PC-3 (cell line): ENCODE measurements at places on chromosomes 2 and 18.

DNA sequence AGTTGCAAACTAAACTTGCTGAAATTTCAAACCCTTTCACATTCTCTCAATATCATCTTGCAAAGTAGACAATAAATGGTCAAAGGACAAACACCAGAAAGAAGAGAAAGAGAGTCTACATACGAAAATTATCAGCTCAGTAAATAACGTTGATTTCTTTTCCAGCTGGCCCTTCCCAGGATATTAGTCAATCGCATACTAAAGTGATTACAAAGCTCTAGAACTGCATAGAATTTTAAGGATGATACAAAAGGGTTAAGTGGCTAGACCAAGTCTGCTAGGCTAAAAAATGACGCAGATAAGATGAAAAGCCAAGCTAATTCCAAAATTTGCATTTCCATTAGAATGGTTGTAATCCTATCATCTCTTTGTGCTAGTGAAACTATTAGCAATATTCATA lies 405.7 kb downstream of the FBXO15 start:
- peak; percentile 67 for DNase-seq

GRCh38 chr2:229530434-229530833 lies 183.9 kb downstream of the DNER start:
- no peak for DNase-seq

DNA sequence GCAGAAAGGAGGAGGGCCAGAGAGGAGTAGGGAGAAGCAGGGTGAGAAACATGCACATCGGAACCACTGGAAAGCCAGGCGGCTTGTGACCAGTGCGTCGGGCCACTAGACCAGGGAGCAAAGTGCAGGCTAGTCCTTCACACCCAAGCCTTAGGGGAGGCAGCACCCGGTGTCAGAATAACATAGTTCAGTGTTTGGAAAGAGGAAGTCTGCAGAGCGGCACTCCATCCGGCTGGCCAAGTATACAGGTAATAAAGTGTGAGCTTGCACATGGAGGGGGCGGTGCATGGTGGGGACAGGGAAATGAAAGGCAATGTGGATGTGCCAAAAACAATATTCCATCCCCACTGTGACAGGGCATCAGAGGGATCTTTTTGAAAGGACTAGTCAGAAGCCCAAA lies 69.7 kb downstream of the ZNF521 start:
- no peak for DNase-seq

GRCh38 chr18:24611075-24611474 lies 150.6 kb downstream of the HRH4 start:
- no peak for DNase-seq

DNA sequence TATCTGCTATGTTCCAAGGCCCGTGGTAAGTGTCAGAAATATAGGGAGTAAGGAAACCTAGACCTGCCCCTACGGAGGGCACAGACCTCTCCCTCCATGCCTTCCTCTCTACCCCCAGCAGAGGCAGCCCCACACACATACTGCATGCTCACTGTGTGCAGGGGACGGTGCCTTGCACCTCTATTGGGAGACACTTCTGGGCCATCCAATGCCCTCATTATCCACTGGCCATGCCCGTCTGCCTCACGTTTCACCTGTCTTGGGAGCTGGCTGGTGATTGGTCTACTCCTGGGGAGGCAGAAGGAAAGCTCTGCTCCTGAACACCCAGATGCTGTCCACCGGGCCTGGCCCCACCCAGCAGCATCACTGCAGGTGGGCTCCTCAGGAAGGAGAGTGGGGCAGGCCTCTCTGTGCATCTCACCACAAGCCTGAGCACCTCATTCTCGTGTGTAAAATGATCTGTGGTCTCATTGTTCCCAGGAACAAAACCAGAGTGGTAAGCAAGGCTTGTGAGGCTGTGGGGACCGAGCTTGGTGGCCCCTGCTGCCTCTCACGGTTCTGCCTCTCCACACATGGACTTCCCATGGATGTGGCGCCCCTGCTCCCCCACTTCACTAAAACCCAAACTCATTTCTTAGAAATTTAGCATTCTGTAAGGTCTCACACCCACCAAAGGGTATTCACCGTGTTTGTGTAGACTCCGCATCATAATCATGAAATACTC lies 312.5 kb upstream of the HS6ST1 start:
- no peak for DNase-seq

- DNase-seq: no peak
Measured at GRCh38 chr2:163906410-163906809, 170.6 kb upstream of the FIGN start.

DNA sequence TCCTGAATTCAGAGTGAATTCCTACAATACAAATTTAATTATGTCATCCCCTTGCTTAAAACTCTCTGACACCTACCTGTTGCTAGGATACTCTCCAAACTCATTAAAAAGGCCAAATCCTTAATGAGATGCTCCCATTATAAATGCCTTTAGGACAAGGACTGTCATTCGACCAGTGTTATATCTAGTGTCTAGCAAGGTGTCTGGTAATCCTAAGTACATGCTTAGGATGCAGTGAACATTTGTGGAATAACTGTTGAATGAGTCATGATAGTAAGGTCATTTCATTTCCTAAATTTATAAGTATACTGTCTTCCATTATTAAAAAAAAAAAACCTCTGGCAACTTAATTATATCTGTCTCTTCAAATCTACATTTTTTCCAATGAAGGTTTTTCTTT lies 588.9 kb upstream of the NRXN1 start:
- DNase-seq: peak; percentile 60

DNA sequence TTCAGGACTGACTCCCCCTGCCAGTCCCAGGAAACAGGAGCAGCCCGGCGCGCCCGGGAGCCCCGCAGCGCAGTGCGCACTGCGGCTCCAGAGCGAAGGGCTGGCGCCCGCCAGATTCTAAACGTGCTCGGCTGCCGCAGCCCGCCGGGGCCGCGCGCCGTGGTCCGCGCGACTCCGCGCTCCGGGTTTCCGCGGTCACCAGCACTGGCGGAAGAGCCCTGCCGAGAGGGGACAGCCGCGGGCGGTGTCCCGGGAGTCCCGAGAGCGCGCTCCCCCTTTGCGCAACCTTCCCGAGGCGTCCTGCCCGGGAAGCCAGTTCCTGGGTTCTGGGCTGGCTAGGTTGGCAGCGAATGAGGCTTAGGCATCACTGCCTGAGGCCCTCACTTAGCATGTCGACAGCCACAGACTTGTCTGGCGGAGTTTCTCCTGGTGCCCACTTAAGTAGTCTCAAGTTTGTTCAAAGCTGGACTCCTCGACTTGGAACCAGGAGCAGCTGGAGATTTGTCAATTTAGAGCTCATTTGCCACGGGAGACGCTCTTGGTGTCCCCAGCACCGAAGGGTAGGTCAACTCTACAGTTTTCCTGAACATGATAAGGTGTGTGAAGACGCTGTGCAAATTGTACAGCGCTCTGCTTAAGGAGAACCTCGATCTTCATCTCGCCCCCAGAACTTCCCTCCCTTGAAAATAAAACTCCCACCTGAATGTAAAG lies 1.5 kb upstream of the VSNL1 start:
- DNase-seq: no peak

DNA sequence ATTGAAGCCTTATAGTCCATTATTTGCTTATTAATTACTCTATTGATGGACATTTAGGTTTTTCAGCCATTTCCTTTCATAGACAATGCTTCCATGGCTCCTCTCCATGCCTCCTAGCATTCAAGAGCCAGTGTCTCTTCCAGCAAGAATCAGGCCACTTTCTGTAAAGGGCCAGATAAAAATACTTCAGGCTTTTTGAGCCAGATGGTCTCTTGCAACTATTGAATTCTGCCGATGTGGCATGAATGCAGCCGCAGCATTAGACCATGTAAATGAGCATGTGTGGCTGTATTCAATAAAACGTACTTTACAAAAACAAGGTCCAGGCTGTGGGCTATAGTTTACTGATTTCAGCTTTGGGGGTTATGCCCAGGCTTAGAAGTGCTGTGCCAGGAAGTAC lies 38.5 kb downstream of the TRAF3IP1 start:
- DNase-seq: no peak

DNA sequence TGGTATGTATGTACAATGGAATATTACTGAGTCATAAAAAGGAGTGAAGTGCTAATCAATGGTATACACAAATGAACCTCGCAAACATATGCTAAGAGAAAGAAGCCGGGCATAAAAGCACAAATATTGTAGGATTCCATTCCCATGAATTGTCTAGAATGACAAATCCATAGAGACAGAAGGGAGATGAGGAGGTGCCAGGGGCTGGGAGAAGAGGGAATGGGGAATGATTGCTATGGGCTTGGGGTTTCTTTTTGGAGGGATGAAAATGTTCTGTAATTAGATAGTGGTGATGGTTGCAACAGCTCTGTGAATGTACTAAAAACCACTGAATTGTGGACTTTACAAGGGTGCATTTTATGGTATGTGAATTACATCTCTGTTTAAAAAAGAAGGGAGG lies 73.5 kb downstream of the GLI2 start:
- peak; percentile 6 for DNase-seq

DNA sequence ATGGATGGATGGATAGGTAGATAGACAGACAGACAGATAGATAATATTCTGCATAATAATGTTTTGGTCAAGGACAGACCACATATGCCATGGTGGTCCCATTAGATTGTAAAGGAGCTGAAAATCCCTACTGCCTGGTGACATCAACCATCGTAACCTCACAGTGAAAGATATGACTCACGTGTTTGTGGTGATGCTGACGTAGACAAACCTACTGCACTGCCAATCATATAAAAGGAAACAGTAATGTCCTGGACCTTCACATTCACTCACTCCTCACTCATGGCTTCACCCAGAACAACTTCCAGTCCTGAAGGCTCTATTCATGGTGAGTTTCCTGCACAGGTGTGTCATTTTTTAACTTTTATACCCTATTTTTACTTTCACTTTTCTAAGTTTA lies 202.9 kb upstream of the TPO start:
- no peak for DNase-seq
